ENCODE measurements at places on chromosomes 1 and 21.

DNA sequence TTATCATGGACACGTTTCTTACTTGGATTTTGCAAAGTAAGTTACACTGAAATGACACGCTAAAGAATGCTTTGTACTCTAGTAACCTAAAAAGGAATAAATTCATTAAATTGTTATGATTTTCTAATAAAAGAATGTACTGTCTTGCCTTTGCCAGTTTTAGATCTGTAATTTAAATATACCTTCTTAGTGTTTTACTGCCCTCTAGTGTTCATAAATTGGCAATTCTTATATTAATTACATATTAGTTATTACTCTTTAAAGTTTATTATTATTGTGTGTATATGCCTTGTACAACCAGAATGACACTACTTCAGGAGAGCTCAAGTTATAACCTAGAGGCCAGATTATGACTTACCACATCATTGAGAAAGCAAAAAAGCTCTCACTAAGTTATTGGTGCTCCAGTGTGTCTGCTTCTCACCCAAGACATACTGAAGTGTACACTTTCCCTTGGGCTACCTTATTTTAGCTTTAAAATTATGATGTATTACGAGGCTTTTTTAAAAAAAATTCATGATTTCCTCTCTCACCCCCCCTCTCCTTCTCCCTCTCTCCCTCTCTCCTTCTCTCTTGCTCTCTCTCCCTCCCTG, 169.9 kb downstream of the HS2ST1 start:
- DNase-seq, result peak; percentile 76

DNA sequence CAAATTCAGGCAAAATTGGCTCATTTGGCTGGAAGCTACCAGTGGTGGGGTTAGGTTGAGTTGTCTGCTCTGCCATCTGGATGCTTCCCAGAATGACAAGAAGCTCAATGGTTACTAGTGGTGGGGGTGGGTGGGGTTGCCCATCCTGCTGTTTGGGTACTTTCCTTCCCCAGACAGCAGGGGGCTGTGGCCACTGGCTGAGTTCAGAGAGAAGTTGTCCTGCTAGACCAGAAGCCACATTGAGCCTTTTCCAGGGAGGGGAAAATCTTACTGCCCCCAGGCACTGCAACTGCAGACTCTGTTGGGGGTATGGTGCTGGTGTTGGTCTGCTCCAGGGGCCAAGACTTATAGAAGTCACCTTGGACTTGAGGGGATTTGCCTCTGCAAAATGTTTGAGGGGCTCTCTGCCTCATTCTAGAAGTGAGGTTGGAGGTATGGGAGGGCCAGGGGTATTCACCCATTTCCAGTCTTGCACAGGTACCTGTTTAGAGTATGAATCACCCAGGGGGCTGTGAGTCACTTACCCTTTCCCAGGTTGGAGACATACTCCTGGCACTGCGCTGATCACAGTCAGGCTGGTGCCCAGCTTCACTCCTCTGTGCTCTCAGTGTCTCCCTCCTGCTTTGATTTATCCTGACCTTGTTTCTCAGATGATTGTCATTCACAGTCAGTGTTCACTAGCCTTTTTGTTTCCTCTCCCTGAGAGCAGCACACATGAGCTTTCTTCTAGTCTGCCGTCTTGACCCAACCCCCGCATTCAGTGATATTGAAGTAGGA, 89.1 kb upstream of the NEGR1 start:
- no peak for DNase-seq

- DNase-seq, result no peak
Observed at GRCh38 chr1:91670781-91671180, 170.1 kb downstream of the CDC7 start.

GRCh38 chr1:152107031-152107983, 7.9 kb downstream of the TCHH start:
- DNase-seq, result no peak

- no peak for DNase-seq
Observed at GRCh38 chr1:244340396-244340795, 111.3 kb downstream of the ADSS2 start.

- no peak for DNase-seq
Observed at GRCh38 chr1:233614743-233615521, 1.0 kb downstream of the KCNK1 start.

DNA sequence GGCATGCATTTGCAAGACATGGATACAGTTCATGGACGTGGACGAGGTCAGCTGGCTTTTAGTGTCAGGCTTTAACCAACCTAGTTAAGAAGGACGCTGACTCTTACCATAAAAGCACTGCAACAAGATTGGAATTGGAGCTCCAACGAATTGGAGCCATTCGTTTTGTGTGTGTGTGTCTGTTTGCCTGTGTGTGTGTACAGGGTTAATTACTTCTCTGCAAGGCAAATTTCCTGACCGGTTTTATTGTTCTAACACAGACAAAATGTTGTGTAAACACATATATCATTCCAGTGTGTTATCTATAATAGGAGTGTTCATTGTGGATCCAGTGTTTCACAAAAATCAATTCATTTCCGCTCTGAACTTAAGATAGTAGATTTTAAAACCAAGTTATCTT, 7.9 kb downstream of the ITSN1 start:
- no peak for DNase-seq

- DNase-seq, result no peak
Observed at GRCh38 chr1:162283657-162284056, 93.0 kb downstream of the SPATA46 start.

DNA sequence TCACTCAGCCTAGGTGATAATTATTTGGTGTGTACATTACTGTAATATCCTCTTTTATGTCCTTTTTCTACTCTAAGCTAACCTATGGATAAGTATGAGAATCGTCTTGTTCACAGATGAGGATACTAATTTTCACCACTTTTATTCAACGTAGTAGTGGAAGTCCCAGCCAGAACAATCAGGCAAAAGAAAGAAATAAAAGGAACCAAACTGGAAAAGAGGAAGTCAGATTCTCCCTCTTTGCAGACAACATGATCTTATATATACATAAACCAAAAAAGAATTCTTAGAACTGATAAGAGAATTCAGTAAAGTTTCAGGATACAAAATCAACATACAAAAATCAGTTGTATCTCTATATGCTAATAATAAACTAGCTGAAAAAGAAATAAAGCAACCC, 12.6 kb upstream of the RGL1 start:
- peak; percentile 42 for DNase-seq

DNA sequence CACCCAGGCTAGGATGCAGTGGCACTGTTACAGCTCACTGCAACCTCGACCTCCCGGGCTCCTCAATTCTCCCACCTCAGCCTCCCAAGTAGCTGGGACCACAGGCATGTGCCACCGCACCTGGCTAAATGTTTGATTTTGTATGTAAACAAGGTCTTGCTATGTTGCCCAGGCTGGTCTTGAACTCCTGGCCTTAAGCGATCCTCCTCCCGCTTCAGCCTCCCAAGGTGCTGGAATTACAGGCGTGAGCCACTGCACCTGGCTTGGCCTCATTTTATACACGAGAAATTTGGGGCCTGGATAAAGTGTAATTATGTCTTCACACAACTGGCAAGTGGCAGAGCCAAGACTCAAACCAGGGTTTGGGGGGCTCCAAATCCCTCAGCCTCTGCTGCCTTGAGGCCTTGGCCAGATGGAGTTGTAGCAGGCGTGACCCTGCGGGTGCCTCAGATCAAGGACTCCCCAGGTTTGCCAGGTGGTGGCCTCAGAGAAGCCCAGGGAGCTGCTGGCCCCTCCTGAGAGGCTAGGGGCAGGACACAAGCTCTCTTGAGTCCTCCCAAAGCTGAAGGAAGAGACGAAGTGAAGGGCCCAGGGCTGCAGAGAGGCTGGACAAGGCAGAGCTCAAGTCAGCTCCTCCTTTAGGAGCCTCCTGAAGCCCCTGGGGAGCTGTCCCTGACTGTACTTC, 61.7 kb downstream of the MDM4 start:
- DNase-seq, result no peak

GRCh38 chr1:231359113-231359512, 21.0 kb downstream of the SPRTN start:
- DNase-seq, result peak; percentile 72

DNA sequence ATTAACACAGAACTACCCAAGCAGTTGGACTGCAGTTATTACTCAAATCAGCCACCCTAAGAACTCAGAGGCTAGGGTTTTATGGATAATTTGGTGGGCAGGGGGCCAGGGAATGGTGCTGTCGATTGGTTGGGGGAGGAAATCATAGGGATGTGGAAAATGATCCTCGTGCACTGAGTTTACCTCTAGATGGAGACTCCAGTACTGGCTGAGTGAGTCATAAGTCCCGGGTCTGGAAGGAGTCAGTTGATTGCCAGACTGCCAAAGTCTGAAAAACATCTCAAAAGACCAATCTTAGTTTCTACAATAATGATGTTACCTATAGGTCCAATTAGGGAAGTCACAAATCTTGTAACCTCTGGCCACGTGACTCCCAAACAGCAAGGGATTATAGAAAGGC, 257.5 kb upstream of the PRMT6 start:
- DNase-seq, result no peak

GRCh38 chr1:166116026-166116425, 50.8 kb downstream of the FAM78B start:
- DNase-seq, result no peak

DNA sequence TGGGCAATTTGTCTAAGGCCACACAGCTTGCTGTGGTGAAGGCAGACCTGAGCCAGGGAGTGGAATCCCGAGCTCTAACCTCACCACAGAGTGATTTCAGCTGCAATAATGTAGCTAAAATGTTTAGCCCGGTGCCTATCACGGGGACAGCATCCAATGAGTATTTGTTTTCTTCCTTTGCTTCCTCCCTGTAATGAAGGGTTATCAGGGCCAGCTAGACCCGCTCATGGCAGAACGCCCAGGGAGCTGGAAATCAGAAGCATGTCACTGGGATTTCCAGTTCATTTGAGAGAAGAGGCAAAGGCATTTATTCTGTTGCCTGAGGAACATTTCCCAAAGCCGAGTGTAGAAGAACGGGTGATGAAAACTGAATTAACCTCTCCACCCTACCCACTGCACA, 183.1 kb downstream of the ZSCAN20 start:
- DNase-seq, result no peak

- no peak for DNase-seq
Observed at GRCh38 chr1:147837129-147837963, 65.2 kb upstream of the GJA8 start.

DNA sequence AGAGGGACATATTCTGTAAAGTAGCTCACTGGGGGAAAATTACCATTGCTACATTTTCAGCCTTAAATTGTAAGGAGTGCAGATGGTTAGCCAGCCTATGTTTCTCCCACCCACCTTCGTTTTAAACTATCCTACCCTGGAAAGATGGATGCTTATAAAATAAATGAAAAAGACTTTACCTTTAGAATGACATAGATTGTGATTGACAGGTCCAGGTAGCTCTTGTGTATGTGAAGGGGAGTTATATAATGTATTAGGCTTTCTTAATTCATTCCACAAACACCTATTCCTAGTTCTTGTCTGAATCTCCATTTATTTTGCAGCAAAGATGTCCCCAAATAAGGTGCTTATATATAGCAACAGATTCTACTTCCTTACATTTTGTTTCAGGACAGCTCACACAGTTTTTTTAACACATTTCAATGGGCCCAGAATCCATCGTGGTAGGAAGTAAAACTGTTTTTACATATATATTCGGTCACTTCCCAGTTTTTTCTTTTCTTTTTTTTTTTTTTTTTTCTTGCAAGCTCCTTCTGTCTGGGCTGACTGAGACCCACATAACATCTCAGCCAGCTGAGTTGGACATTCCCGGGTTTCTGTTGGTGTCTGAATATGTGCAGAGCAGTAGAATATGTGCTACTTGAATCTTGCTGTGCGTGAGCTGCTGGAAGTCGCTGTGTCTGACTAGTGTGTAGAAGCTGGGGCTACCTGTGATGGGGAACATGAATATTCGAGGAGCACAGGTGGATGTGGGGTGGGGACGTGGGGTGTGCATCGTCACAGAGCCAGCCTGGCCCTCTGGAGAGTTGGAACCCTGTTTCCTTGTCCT, 27.8 kb downstream of the UCK2 start:
- peak; percentile 63 for DNase-seq

DNA sequence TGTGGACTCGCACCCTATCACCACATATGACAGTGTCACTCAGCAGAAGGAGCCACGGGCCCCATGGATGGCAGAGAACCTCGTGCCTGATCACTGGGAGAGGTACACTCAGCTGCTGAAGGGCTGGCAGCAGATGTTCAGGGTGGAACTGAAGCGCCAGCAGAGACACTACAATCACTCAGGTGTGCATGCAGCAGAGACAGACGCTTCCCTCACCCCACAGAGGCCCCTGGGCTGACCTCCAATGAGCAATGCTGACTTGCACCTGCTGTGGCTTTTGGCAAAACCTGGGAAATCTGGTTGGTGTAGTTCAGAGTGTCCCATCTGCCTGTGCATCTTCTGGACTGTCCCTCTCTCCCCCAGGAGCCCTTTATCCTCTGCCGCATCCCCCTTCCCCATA, 51.9 kb downstream of the KIAA1614 start:
- DNase-seq, result no peak

DNA sequence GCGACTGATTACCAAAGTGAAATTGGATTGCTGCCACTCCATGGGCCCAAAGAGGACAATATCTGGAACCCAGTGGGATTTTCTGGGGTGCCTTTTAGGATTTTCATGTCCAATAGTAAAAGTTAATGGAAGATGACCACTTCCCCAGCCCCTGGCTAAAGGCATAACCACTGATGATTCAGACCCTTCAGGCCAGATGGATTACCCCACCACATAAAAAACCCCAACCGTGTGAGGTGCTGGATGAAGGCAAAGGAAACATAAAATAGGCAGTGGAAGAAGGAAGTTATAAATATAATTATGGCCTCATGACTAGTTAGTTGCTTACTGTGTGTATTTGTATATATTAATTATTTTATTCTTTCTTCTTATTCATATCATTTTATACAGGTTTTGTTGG, 40.2 kb upstream of the IL10 start:
- peak; percentile 41 for DNase-seq

- peak; percentile 91 for DNase-seq
Observed at GRCh38 chr1:16612332-16613172, 812 bp downstream of the NBPF1 start.

GRCh38 chr1:53807916-53808315, 30.2 kb downstream of the NDC1 start:
- DNase-seq, result no peak

DNA sequence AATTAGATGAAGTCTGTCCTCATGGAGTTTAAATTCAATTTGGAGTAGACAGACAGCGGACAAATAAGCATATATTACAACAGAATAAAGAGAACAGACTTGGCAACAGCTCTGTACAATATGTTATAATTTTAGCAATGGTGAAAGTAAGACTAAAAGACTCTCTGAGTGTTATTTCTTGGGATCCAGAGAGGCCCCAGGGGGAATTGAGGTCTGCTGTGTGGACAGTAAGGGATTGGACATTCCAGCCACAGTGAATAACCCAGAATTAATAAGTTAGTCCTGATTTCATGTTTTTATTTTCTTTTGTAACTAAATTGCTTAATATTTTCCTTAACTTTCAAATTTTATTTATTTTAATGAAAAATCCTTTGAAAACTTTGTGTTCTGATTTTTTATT, 101.7 kb downstream of the PATJ start:
- DNase-seq, result no peak

DNA sequence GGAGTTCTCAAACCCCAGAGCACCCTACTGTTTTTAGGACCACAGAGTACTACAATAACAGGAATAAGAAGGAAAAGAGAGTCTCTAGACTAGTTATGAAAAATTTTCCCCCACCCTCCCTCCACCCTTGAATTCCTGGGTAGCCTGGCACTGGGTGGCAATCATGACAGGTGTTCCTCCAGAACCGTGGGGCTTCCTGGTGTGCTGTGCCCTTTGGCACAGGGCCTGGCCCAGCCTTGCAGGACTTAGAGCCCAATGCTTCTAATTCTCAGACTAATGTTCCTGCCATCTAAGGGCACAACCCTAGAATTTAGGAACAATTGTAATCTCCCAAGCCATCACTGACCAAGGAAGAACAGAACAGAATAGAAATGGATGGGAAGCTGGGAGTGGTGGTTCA, 1.5 kb upstream of the CD160 start:
- DNase-seq, result no peak
